ENCODE measurements at places on chromosomes 3 and 15. TPM values are rescaled to one million over a fixed set of nuclear protein-coding genes. Genes with fewer than 3 reads are reported as not detected.

FGD5 gene
- total RNA-seq = not detected

GRCh38 chr15:41919954-41920538, 26.2 kb upstream of the SPTBN5 start:
- H3K4me3 ChIP-seq = no peak overlapping the region
- no peak for DNase-seq
- H3K4me1 ChIP-seq = no peaks in the 10 kb centered on the region
- peaks cover 13% of the 10 kb centered on the region for H3K36me3 ChIP-seq
- H3K27ac ChIP-seq = no peak overlapping the region

FOXB1 gene
- total RNA-seq = 0.33 TPM

PP2D1 gene
- not detected for total RNA-seq

DNA sequence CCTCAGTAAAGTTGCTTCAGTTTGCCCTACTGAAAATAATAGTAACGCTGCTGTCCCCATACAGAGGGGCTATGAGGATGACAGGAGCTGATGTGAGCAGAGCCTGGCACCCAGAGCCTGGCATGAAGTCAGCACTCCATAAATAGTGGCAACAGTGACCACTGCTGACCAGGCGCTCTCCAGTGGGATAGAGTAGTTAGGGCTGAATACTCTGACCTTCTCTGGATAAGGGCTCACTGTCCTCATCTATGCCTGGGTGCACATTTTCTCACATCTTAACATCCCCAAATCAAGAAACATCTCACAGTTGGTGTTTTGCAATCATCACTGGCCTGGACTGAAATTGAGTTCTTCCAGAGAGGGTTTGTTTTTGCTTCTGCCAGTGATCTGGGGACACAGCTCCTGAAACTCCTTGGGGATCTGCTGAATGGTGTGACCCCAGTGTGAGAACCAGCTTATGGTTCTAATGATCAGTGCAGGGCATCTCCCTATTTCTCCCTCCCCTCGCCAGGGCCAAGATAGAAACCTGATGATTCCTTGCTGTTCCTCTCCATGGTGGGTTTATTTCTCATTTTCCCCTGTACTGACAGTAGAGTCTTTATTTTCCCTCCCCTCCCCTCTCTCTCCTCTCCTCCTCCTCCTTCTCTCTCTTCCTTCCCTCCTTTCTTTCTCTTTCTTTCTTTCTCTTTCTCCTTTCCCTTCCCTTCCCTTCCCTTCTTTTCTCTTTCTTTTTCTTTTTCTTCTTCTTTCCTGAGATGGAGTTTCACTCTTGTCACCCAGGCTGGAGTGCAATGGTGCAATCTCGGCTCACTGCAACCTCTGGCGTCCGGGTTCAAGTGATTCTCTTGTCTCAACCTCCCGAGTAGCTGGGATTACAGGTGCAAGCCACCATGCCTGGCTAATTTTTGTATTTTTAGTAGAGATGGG, 3.5 kb upstream of the PCSK6 start:
- no peaks in the 10 kb centered on the region for H3K4me1 ChIP-seq
- no peak overlapping the region for H3K27ac ChIP-seq
- no peak for DNase-seq
- no peaks in the 10 kb centered on the region for H3K27me3 ChIP-seq
- no peaks in the 10 kb centered on the region for H3K36me3 ChIP-seq

- H3K27me3 ChIP-seq = no peaks in the 10 kb centered on the region
- no peaks in the 10 kb centered on the region for H3K36me3 ChIP-seq
- no peak for DNase-seq
Observed at GRCh38 chr3:16978234-16978920, 93.6 kb downstream of the PLCL2 start.

GRCh38 chr15:41536866-41537265, 7.2 kb downstream of the RPAP1 start:
- no peak for DNase-seq
- H3K27ac ChIP-seq = no peak overlapping the region
- peaks cover 23% of the 10 kb centered on the region for H3K36me3 ChIP-seq
- H3K4me1 ChIP-seq = no peaks in the 10 kb centered on the region

STARD5 gene
- total RNA-seq = 5.8 TPM

DNA sequence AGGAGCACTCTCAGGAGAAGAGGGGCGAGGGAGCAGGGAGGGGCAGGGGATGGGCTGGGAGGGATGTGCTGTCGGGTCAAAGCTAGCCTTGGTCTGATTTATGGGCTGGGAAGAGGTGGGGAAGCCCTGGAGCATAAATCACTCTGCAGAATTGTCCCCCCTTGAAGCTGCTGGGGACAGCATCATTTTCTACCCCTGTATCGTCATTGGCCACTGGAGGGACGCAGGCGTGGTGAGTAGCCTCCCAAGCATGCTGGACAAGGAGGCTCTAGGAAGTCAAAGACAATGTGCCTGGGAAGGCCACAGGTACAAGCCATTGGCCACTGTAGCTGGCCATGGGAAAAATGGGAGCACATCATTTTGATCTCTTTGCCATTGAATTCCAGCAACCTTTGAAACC, 175.5 kb upstream of the CTDSPL start:
- H3K4me1 ChIP-seq = no peaks in the 10 kb centered on the region
- H3K27ac ChIP-seq = no peak overlapping the region
- no peaks in the 10 kb centered on the region for H3K27me3 ChIP-seq
- no peak overlapping the region for H3K4me3 ChIP-seq

GRCh38 chr3:182910936-182911781, 69.2 kb downstream of the DCUN1D1 start:
- no peaks in the 10 kb centered on the region for H3K27me3 ChIP-seq
- H3K36me3 ChIP-seq = no peaks in the 10 kb centered on the region
- no peak for DNase-seq
- H3K4me3 ChIP-seq = no peak overlapping the region

- no peaks in the 10 kb centered on the region for H3K27me3 ChIP-seq
- H3K36me3 ChIP-seq = no peaks in the 10 kb centered on the region
- DNase-seq = no peak
- peaks cover 3% of the 10 kb centered on the region for H3K4me1 ChIP-seq
- no peak overlapping the region for H3K4me3 ChIP-seq
- no peak overlapping the region for H3K27ac ChIP-seq
Observed at GRCh38 chr3:46412786-46413298, 5.8 kb downstream of the CCRL2 start.

Data from CD8-positive, alpha-beta memory T cell (primary cell).